ENCODE measurements at places on chromosomes 3 and 15.

- DNase-seq: no peak
Measured at GRCh38 chr15:91225741-91226140, 125.7 kb downstream of the SV2B start.

DNA sequence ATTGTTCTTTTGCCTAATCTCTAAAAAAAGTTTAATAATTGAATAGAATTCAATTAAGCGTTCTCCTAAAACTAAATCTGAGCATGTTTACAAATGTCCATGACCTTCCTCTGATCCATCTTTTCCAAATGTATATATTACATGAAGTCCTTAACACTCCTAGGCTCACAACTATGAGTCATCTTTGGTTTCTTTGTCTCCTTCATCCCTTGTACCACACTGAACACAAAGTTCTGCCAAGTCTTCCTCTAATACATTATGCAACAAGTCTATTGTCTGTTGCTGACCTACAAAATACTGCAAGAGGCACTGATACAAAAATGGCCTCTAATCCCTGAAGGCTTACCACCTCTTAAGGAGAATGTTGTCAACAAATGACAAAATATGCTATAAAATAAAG is 550.2 kb downstream of the PYDC2 start:
- peak; percentile 70 for DNase-seq

- DNase-seq: no peak
Measured at GRCh38 chr3:151839313-151839631, 25.4 kb downstream of the AADAC start.

DNA sequence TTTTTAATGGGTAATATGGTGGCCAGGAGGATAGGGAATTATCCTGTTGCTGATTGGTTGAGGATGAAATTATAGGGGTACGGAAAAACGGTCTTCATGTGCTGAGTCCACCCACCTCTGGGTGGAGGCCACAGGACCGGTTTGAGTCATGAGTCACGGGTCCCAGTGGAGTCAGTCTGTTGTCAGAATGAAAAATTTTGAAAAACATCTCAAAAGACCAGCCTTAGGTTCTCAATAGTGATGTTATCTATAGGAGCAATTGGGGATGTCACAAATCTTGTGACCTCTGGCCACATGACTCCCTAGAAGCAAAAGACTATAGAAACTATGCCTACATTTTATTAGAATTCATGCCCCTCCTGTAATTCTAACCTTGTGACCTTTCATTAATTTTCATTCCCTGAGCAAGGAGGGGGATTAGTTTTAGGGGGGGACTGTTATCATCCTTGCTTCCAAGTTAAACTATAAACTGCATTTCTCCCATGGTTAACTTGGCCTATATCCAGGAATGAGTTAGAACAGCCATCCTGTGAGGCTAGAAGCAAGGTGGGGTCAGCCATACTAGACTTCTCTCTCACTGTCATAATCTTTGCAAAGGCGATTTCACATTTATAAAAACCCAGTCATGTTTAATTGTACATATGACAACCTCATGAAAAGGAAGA is 101.2 kb downstream of the TCF12 start:
- peak; percentile 30 for DNase-seq

DNA sequence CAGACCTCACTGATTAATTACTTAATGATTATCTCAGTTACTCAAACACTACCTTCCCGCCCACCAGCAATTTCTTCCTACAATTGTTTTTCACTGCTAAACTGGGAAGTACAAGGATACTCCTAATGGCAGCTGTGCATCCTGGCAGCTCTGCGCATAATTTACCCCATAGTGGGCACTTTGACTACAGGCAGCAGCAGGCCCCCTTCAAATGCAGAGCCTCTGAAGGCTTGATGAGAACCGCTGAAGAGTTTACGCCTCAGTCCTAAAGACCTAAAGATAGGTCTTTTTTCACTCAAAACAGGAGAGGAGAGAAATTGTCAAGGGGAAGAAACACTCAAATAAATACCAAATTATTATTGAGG is 10.7 kb downstream of the CCDC32 start:
- DNase-seq: no peak

DNA sequence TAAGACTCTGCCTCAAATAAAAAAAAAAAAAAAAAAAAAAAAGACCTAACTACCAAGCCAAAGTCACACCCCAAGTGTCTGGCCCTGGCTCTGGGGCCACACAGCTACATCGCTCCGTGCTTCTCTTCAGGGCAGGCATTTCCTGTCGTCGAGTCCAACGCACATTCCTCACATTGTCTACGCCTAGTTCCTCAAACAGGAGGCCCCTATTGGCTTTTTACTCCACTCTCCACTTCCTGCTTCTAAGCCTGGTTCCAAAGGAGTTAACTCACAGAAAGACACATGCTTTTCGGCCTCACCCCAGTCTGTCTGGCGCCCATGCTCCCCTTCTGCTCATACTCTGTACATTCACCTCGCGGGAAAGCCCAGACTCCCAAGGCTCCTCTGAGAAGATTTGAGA is 28.8 kb downstream of the KNG1 start:
- peak; percentile 54 for DNase-seq

GRCh38 chr15:38587214-38587613 is 22.6 kb upstream of the RASGRP1 start:
- DNase-seq: no peak

Data from renal cortical epithelial cell (primary cell).